ENCODE measurements at places on chromosomes 11 and 22.

DNA sequence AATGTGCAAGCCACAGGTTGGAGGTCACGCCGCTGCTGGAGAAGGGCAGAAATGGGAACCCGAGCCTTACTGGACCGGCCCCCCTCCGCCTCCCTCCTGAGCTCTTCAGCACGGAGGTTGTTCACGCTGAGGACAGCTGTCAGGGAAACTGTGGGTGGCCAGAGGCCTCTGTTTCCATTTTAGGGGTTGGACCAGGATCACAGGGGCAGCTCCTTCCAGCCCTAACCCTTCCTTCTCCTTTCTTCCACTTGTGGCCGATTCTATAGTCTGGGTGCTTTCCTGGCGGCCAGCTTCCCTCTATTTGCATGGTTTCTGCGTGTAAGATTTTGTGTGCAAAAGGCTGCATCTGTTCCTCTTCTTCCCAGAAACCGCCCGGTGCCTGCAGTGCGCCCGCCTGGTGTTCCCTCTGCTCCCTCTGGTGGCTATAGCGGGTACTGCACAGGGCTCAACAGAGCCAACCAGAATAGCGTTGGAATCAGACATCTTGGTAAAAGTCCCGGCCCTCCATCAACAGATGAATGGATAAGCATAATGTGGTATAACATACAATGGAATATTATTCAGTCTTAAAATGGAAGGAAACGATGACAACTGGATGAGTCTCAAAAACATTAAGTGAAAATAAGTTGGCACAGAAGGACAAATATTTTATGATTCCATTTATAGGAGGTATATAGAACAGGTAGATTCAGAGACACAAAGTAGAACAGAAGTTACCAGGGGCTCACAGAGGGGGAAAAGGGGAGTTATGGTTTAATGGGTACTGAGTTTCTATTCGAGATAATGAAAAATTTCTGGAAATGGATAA is 8.4 kb upstream of the SLC22A8 start:
- peak; percentile 90 for DNase-seq

- DNase-seq = no peak
Observed at GRCh38 chr11:61736310-61736709, 16.1 kb upstream of the MYRF start.

- peak; percentile 63 for DNase-seq
Observed at GRCh38 chr11:68329978-68330699, 17.7 kb downstream of the LRP5 start.

GRCh38 chr11:29629286-29629685 is 387.5 kb downstream of the KCNA4 start:
- DNase-seq = no peak

GRCh38 chr11:2717561-2718325 is 17.9 kb upstream of the KCNQ1OT1 start:
- DNase-seq = no peak

- no peak for DNase-seq
Observed at GRCh38 chr11:47784785-47785381, 17.7 kb upstream of the FNBP4 start.

- DNase-seq = no peak
Observed at GRCh38 chr22:20905415-20906386, 11.5 kb upstream of the CRKL start.

- peak; percentile 11 for DNase-seq
Observed at GRCh38 chr11:121829159-121829643, 286.8 kb downstream of the BLID start.

DNA sequence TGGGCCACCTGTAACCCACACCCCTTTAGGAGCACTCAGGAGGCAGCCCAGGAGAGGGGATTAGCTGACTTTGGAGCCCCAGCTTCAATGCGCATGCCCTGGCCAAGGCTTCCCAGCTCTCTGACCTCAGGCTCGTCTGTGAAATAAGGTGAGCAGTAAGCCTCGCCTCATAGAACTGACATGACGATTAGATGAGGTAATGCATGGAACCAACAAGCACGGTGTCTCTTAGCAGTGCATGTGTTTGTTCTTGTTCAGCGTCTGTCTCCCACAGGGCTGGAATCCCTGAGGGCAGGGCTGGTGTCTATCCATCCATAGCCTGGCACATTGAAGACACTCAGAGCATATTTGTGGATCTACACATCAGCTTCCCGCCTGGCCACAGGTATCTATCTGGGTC is 415.4 kb downstream of the MN1 start:
- DNase-seq = no peak

- DNase-seq = peak; percentile 98
Observed at GRCh38 chr11:22432291-22433093, 94.3 kb downstream of the SLC17A6 start.

DNA sequence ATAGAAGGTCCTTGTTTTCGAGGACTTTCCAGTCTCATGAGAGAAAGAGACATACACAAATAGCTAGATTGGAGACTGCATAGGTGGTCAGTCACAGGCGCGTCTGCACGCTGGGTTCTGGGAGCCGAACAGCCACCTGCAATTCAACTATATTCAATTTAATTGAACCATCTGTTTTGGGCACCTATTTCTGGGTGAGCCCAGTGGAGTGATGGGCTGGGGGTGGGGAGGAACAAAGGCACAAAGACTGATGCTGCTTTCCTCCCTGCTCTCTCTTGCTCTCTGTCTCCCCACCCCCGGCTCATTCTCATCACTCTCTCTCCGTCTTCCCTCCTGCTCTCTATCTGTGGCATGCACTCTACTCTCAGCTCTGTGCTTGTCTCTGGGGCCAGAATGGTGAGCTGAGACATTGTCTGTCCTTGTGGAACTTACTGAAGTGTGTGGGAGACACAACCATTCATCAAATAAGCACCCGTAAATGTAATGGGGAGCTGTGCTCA is 48.1 kb upstream of the B3GAT1 start:
- DNase-seq = peak; percentile 52

GRCh38 chr11:106714199-106714598 is 304.1 kb downstream of the GUCY1A2 start:
- DNase-seq = no peak

DNA sequence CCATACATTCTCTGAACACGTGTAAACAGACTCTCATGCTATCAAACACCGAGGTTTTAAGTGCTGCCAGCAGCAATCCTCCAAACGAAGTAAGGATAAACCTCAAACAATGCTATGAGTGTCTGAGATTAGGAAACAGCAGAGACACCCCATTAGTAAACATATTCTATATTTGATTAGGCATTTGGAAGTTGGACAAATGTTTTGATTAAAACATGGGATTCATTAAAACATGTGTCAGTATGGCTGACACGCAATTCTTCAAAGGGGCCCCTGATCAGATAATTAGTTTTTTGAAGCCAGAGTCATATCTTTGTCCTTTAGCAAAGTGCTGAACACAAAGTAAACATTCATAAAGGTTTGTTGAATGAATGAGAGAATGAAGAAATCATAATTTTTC is 33.2 kb upstream of the BLID start:
- no peak for DNase-seq

DNA sequence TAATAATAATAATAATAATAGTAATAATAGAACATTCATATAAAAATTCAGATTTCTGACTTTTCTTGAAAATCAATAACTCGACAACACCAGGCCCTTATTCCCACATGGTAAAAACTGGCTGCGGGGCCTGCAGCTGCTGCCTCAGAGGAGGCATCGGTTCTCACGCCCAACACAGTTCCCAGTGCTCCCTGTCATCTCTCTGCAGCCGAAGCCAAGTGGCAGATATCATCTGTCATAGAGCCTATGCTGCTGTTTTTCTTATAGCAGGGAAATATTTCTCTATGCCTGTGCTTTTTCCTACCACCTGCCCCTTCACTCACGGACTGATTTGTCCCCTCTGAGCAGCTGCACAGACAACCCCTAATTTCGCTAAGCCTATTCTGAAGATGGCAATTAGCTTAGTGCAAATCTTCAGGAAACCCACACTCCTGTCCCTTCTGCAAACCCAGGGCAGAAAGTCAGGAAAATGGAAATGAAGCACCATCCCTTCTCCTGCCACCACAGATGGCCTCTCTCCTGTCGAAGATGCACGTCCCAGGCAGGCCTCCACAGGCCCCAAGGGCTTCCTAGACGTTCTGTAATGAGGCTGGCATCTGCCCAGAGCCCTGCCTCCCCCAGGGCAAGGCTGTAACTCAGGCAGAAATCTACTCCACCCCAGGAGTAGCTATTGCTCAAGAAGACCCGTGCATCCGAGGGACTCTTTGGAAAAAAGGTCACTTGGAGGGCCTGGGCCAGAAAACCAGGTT is 66.7 kb downstream of the SYN3 start:
- peak; percentile 47 for DNase-seq

DNA sequence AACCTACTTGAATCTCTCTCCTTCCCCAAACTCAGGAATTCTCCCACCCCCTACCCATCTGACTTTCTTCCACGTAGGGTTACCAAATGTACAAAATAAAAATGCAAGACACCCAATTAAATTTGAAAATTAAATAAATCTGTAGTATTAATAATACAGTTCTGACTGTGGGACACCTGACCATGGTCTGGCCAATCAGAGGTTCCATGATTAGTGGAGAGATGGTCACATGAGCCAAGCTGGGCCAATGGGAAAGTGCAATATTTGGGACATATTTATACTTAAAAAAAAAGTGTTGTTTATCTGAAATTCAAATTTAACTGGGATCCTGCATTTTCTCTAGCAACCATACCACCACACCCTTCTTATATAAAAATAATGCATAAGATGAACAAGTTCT is 29.8 kb upstream of the ASPHD2 start:
- no peak for DNase-seq

- no peak for DNase-seq
Observed at GRCh38 chr11:120413480-120413879, 77.3 kb downstream of the ARHGEF12 start.

- DNase-seq = no peak
Observed at GRCh38 chr11:44471603-44472002, 93.9 kb upstream of the CD82 start.

DNA sequence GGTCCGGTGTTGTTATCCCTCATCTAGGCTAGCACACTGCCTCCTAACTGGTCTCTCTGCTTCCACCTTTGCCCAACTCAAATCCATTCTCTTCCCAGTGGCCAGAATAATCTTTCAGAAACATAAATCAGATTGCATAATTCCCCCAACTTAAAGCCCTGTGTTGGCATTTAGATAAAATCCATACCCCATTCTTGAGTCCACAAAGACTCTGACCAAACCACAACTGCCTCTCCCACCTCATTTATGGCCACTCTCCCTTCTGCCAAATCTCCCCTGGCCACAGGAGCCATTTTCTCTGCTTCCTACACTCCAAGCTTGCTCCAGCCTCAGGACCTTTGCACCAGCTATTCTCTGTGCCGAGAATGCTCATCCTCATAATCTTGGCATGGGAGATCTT is 36.8 kb downstream of the IL18 start:
- DNase-seq = no peak

GRCh38 chr11:26204101-26204500 is 127.8 kb upstream of the ANO3 start:
- no peak for DNase-seq

DNA sequence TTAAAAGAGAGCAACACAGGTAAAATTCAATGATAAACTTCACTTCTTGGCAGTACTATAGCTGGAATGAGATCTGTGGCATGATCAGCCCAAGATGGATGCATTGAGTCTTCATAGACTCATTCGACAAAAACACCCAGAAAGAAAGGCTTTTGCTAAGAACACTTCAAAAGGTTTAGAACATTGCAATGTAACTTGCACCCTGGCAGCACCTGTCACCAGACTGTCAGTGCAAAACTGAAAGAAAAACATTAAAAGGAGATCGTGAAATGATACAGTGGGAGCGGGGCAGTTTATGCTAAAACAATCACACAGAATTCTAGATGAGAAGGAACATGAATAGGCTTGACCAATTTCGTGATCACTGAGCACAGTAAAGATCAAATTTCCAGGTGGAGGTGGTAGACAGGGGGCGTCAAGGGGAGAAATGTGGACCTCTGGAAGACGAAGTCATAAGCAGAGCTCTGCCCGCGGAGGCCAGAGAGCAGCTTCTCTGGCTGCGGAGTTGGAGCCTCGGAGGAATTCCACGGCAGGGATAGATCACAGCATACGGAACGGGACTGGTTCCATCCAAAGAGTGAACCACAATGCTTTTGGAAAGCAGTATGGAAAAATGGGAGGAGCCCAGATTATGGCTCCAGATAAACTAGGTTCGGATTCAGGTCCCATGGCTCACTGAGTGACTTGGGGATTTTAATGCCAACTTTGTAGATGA is 11.9 kb downstream of the VSIG10L2 start:
- no peak for DNase-seq

GRCh38 chr11:111601636-111601978 is 642 bp upstream of the SIK2 start:
- DNase-seq = no peak

GRCh38 chr11:102678022-102678421 is 27.5 kb downstream of the MMP27 start:
- DNase-seq = no peak

DNA sequence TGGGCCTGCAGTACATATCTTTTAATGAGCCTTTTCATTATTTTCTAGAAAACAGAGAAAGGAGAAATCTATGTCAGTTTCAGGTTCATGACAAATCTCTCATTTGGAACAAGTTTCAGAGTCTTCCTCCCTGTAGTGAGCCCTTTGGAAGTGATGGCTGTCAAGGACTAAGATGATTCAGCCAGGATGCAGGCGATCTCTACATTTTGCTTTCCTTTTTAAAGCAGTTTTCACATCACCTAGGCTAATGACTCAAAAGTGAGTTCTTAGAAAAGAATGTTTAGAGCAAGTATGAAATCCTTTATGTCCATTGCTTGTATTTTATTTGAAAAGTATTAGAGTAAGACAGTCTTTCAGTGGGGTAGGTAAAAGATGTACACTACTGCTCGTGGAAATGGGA is 130.1 kb downstream of the TRPC6 start:
- DNase-seq = no peak

GRCh38 chr11:59842316-59842715 is 3.0 kb downstream of the CBLIF start:
- DNase-seq = no peak

GRCh38 chr11:72618803-72619202 is 55.4 kb downstream of the PDE2A start:
- no peak for DNase-seq
